Neuronal stem cell (in vitro differentiated cells): ENCODE measurements at places on chromosomes 4 and X.

GRCh38 chr4:137705171-137705783, 173.0 kb upstream of the PCDH18 start:
- no peaks in the 10 kb centered on the region for H3K4me1 ChIP-seq
- no peaks in the 10 kb centered on the region for H3K36me3 ChIP-seq
- H3K27ac ChIP-seq: no peak overlapping the region

DNA sequence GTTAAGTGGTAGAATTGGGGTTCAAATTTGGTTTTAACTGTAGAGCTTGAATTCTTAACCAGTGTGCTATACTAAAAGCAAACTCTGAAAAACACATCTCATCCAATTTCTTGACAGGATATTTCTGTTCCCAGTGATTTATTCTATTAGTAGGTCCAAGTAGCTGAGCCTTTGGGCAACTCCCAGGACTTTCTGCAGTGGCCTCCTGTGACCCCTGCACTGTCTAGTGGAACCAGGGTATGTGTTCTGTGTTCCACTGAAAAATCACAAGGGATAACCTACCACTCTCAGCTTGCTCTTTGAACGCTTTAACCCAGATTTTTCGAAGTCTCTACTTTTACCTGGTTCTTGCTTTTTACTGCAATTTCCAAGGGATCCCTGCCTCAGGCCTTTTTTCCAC, 58.0 kb upstream of the SCOC start:
- H3K4me3 ChIP-seq: no peak overlapping the region
- no peaks in the 10 kb centered on the region for H3K36me3 ChIP-seq
- no peak for DNase-seq
- H3K4me1 ChIP-seq: peaks cover 23% of the 10 kb centered on the region
- no peaks in the 10 kb centered on the region for H3K27me3 ChIP-seq

DNA sequence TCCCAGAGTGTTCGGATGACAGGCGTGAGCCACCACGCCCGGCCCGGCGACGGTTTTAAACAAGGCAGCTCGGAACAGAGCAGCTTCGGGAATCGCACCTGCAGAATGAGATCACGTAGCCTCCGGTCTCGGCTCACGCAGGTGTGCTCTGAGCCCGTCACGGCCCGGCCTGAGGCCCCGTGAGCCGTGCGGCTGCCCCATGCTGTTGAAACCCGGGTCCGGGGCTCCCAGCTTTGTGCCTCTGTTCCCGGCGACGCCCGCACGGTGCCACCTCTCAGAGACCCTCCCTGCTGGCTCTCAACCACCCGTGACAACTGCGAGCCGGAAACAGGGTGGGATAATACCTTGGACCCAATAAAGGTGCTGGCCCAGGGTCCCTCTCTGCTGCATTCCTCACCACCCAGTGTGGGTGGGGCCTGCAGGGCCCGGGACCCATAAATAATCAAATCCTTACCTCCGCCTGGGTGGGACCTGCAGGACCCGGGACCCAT, 13.4 kb upstream of the PLCXD1 start:
- H3K36me3 ChIP-seq: no peaks in the 10 kb centered on the region
- no peaks in the 10 kb centered on the region for H3K4me1 ChIP-seq
- no peak overlapping the region for H3K27ac ChIP-seq

DNA sequence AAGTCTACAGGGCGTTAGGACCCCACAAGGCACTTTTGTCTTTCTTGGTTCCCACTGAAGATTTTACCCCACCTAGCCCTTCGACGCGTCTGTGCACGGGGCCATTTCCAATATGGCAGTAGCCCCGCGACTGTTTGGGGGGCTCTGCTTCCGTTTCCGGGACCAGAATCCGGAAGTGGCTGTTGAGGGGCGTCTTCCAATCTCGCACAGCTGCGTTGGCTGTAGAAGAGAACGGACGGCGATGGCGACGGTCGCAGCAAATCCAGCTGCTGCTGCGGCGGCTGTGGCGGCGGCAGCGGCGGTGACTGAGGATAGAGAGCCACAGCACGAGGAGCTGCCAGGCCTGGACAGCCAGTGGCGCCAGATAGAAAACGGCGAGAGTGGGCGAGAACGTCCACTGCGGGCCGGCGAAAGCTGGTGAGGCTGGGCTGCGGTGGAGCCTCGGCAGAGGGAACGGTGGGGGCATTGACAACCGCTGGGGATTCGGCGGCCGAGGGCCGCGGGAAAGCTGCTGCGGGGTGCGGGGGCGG, at the start of gene USP11:
TSS of gene USP11 (plus strand) at position 207 of the 530 bp plus-strand sequence. CDS start at position 242, 35 bp downstream.
- H3K4me1 ChIP-seq: peaks cover 15% of the 10 kb centered on the region
- peaks cover 4% of the 10 kb centered on the region for H3K36me3 ChIP-seq
- peak within 1 kb of the TSS; percentile 97 for H3K27ac ChIP-seq
- peaks cover 2% of the 10 kb centered on the region for H3K27me3 ChIP-seq

- DNase-seq: no peak
- H3K4me1 ChIP-seq: no peaks in the 10 kb centered on the region
These were observed 65.7 kb upstream of the NOCT start for GRCh38 chr4:138949866-138950265.

DNA sequence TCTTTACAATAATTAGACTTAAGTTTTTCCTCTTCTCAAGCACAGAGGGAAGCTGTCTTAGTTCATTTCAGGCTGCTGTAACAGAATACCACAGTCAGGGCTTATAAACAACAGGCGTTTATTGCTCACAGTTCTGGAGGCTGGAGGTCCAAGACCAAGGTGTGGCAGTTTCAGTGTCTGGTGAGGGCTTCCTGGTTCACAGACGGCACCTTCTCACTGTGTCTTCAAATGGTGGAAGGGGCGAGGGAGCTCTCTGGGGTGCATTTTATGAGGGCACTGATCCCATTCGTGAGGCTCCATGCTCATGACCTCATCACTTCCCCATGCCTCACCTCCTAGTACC, 115.7 kb upstream of the MXRA5 start:
- no peaks in the 10 kb centered on the region for H3K27me3 ChIP-seq
- H3K4me1 ChIP-seq: no peaks in the 10 kb centered on the region
- DNase-seq: no peak
- H3K4me3 ChIP-seq: no peak overlapping the region
- no peaks in the 10 kb centered on the region for H3K36me3 ChIP-seq

DNA sequence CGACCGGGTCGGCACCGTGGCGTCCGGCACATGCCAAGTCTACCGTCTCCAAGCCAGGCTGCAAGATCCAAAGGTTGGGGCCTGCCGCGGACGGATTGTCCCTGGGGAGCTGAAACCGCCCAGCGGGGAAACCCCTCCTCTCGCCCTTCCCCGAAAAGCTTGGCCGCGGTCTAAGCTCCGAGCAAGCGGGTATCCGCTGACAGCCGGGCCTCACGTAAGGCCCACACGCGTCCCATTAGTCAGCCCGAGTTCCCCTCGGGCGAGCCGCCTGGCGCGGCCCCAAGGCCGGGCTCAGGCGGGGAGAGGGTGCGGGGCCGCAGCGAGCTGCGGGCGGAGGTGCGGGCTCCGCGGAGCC, 6.8 kb upstream of the BCOR start:
- no peaks in the 10 kb centered on the region for H3K36me3 ChIP-seq
- H3K4me3 ChIP-seq: peak overlapping the region; percentile 74
- H3K27me3 ChIP-seq: peaks cover 15% of the 10 kb centered on the region

GRCh38 chr4:20565075-20565721, 135.1 kb upstream of the PACRGL start:
- DNase-seq: no peak
- H3K4me3 ChIP-seq: no peak overlapping the region
- no peak overlapping the region for H3K27ac ChIP-seq
- peaks cover 42% of the 10 kb centered on the region for H3K36me3 ChIP-seq
- no peaks in the 10 kb centered on the region for H3K4me1 ChIP-seq

GRCh38 chrX:119984652-119985051, 41.1 kb upstream of the NKAP start:
- no peaks in the 10 kb centered on the region for H3K36me3 ChIP-seq
- no peaks in the 10 kb centered on the region for H3K4me1 ChIP-seq
- no peak overlapping the region for H3K27ac ChIP-seq
- H3K4me3 ChIP-seq: no peak overlapping the region

DNA sequence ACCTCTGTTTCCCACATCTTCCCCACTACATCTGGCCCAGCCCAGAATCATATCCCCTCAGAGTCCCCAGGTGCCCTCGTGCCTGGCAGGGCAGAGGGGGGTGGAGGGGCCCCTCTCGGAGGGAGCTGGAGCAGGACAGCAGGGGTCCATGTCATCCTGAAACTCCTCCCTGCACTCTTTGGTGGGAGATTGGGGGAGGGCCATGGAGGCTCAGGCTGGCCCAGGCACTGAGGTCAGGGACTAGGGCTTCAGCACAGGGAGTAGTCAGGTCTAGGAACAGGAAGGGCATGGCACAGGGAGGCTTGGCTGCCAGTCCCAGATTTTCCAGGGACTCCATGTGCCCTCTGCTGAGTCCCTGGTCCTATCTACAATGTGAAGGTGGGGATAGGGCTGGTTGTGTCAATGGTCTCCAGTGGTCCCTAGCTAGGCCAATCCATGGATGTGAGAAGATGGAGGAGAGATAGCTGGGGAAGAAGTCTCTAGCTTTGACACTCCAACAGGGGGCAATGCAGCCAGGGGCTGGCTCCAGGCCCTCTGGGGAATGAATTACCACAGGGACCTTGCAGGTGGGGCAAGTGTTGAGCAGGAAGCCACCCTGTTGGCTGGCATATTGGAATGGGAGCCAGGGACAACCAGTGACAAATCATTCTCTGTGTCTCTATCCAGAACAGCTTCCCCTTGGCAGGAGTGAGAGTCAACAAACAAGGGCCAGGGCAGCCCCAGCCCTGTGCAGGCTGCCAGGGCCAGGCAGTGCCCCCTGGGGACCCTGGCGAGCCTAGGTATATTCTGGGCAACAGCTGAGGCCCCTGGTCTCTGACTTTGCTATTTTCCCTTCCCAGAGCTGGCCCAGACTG, 154.4 kb downstream of the EFNB1 start:
- no peak for DNase-seq
- no peaks in the 10 kb centered on the region for H3K27me3 ChIP-seq
- H3K4me1 ChIP-seq: peaks cover 12% of the 10 kb centered on the region

- DNase-seq: no peak
- H3K27me3 ChIP-seq: no peaks in the 10 kb centered on the region
- no peaks in the 10 kb centered on the region for H3K36me3 ChIP-seq
- no peak overlapping the region for H3K27ac ChIP-seq
- no peaks in the 10 kb centered on the region for H3K4me1 ChIP-seq
These were observed 50.7 kb upstream of the NLGN4X start for GRCh38 chrX:6279277-6279909.
